ENCODE measurements at places on chromosomes 11 and 22.

DNA sequence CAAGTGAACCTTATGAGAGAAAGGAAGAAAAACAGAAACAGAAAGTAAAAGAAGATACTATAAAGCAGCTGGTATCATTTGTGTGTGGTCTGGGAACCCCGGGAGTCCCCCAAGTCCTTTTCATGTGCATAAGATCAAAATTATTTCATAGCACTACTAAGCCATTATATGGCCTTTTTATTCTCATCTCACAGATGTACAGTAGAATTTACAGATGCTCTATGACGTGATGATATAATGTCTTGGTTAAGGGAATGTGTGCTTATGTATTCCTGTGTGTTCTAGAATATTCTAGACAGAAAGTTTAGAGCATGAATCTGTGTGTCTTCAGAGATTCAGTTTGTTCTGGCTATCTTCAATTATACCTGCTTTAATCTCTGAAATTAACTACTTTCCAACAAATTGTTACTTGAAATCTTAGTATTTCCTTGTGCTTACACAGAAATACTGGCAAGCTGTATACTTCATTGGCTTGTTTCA lies 8.6 kb upstream of the TPP1 start:
- no peak for DNase-seq

GRCh38 chr11:111841370-111842053 lies 29.9 kb downstream of the ALG9 start:
- DNase-seq = peak; percentile 56

- DNase-seq = no peak
Observed at GRCh38 chr22:38655519-38656255, 505 bp downstream of the FAM227A start.

GRCh38 chr11:126711977-126712625 lies 288.5 kb downstream of the KIRREL3 start:
- DNase-seq = no peak

DNA sequence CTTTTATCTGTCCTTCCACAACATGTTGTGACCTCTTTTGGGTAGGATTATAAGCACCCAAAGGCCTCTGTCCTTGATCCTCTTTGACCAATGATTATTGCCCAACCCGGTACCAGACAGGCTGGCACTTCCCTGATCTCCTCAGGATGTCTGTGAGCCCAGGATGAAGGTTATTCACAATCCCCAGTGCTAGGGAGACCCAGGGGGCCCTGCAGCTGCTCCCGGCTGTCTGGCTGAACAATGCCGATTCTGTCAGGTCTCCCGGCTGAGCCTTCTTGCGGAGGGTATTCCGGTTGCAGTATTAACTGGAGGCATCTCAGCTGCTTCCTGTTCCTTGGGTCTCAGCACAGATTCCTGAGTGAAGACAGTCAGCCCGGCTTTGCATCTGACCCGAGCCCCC lies 71.2 kb upstream of the CDON start:
- no peak for DNase-seq

- DNase-seq = no peak
Observed at GRCh38 chr11:1116666-1117390, 40.9 kb upstream of the MUC5AC start.

DNA sequence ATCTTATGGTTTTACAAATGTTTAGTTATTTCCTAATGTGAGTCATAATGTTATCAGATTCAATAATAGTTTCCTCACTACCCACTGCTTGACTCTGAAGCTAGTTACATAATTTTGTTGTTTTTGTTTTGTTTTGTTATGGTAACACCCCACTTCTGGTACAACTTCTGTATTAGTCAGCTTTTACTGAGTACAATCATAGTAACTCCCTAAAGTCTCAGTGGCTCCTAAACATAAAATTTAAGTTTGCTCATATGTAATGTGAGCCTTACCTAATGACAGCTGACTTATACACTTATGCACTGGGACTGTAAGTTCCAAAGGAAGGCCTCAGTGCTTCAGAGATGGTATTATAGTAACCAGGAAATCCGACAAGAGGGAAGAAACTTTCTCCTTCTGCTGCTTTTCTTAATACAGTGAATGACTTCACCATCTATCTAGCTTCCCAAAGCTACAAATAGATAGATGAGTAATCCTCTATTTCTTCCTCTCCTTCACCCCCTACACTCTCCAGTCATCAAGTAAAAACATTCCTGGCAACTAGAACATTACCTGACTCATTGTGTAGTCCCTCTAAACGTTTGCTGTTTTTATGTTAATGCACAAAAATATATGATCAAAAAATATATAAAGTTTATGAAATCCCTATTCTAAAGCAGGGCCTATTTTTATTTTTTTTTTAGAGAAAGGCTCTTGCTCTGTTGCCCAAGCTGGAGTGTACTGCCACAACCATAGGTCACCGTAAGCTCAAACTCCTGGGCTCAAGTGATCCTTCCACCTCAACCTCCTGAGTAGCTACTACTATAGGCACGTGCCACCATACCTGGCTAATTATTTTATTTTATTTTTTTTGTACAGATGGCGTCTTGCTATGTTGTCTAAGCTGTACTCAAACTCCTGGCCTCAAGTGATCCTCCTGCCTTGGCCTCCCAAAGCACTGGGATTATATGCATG lies 563.0 kb downstream of the SOX6 start:
- DNase-seq = peak; percentile 51

DNA sequence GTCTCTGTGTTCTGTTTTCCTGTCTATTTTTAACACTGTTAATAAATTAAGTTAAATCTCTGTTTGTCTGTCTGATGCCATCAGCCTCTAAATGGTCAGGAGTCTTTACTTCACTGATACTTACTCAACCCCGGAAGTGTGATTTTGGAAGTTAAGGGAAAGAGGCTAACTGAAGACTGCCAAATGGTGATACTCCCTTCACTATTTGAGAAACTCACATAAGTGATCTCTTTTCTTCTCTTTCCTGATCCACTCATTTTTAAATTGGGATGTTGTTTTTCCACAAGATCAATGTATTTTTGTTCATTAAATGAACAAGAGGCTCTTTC lies 389 bp upstream of the CASP12 start:
- no peak for DNase-seq

- no peak for DNase-seq
Observed at GRCh38 chr11:8330404-8330803, 66.7 kb upstream of the LMO1 start.

DNA sequence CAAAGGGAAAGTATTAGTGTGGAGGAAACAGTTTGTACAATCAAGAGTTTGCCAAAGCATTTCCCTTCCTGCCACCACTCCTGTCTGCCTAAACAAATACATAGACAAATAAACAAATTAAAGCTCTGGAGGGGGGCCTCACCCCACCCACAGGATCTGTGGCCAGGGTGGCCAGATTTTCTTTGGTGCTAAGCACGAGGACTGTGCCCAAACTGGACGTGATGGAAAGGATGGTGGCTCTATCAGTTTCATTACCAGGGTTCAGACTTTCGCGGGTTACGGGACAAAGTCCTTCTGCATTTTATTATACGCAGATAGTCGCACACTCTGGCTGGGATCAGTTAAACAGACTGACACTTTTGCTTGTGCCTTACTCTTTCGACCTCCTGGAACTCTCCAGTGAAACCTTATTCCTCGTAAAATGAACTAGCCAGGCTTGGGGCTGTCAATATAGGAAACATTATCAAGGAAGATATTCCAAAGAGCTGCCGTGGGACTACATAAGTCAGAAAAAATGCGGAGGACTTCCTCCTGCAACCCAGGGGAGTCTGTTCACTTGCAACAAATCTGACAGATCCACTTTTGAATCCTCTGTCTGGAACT lies 11.2 kb downstream of the BARX2 start:
- DNase-seq = no peak

GRCh38 chr11:101180481-101180880 lies 50.9 kb upstream of the PGR start:
- DNase-seq = no peak

GRCh38 chr11:34680918-34681586 lies 60.2 kb downstream of the EHF start:
- no peak for DNase-seq

DNA sequence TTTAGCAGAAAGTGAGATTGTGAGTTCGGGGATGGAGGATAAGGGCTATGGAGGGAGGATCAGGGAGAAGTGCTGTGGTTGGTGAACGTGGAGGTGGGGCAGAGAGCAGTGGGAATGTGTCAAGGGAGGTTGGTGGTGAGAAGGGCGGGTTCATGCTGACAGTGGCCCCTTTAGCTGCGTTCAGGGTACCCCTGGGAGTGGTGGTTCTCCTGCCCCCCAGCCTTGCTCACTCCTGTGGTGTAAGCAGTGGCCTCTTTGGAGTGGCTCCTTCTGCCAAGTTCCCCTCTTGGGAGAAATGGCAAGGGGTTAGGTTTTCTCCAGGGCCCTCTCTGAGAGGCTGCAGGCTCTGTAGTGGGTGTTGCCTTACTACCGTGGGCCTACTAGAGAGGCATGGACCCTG lies 16.1 kb upstream of the NECTIN1 start:
- DNase-seq = no peak

DNA sequence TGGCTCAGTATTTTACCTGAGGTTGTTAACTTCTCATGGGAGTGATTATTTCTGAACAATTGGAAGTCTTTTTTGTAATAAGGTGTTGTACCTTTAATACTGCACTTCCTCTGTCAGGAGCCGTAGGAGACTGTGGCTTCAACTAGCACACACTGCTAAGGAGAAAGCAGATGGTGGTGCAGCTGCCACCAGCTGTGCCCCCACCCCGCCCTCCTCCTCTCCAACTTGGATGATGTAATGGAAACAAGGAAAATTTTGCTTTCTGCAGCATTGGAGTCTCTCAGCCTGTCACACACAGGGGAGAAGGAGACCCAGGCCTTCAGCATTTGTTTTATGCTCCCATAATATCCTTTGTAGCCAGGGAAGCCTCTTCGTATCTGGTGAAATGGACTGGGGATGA lies 91.2 kb downstream of the TEAD1 start:
- no peak for DNase-seq

DNA sequence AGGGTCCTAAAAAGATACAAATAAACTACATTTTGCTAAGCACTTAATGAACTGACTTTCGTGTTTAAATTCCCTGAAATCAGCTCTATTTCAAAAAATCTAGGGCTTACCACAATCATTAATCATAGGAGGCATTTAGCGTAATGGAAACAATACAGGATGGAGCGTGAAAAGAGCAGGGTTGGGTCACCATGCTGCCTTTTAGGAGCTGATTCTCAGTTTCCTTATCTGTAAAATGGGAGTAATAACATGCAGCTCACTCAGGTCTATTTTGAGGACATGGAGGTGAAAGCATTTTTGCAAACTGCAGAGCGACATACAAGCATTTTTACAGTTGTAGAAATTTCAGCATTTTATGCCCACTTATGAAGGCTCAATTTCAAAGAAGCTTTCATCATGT lies 407.0 kb downstream of the TENM4 start:
- DNase-seq = no peak

- peak; percentile 85 for DNase-seq
Observed at GRCh38 chr22:38802671-38803121, 8.8 kb upstream of the DNAL4 start.

DNA sequence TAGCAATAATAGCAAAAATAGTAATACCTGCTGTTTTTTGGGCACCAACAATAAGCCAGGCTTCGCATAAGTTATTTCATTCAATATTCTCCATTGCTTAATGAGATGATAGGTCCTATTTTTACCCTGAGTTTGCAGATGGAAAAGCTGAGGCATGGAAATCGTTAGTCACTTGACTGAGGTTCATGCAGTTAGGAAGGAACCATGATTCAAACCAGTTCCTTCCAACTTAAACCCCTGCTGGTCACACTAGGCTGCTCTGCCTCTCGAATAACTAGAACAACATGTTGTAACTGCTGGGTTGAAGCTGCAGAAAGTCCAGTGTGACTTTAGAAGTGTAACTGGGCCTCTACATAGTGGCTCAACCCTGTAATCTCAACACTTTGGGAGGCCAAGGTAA lies 69.3 kb downstream of the SEZ6L start:
- DNase-seq = no peak

GRCh38 chr11:86444981-86445380 lies 70.3 kb downstream of the CCDC81 start:
- DNase-seq = no peak

DNA sequence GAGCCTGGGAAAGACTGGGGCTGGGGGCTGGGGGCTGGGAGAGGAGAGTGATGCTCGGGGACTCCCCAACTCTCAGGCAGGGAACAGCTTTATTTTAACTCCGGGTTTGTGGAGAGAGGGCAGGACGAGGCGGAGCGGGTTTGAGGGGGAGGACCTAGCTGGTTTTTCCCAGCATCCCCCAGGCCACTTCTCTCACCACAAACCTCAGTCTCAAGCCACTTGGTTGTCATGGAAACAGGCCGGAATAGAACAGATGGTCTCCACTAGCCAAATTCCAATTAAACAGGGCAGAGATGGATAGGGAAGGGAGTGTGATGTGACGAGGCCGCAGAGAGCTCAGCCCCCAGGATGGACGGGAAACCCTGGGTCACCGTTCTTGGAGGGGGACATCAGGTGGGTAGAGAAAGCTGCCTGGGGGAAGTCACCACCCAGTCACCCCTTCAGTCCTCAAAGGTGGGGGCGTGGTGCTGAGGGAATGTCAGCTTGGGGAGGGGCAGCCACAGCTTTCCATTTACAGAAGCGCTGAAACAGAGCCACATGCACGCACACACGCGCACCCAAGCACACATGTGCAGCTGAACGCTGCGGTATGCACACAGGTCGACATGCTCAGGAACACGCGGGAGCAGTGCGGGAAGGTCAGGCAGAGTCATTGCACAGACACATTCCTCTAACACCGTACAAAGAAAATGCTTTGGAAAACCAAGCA lies 19.2 kb downstream of the NECTIN1 start:
- DNase-seq = peak; percentile 76

DNA sequence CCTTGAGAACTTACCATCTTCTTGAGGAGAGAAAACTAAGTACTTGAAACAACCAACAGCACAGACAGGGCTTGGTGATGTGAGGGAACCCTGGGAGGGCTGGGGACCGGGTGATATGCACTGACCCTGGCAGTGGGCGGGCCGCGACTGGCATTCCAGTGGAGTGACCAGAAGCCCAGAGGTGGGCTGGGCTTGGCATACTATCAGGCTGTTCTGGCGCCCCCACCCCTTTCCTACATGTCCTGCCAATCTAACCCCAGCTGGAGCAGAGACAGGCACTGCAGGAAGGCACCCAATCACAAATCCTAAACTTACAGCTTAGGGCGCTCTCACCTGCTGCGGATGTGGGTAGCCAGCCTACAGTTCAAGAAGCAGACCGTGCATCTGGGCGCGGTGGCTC lies 54.0 kb upstream of the GCAT start:
- DNase-seq = no peak

DNA sequence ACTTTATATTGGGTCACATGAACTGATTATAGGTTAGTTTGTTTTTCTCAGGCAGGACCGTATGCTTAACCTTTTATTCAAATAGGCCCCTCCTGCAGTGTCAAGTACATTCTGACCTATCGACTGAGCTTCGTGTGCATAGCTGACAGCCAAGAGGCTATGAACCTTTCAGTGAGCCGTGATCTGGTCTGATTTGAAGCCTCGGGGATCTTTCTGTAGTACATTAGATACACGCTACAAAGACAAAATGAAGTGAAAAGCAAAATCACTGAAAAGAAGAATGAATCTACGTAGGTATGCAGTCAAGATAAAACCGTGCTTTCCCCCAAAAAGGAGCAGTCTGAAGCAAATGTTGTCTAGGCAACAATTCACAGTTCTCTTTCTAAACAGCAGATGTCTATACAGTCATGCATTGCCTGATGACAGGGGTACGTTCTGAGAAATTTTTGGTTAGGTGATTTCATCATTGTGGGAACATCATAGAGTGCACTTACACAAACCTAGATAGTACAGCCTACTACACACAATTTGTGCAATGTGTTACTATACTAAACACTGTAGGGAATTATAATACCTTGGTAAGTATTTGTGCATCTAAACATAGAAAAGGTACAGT lies 18.1 kb downstream of the JHY start:
- DNase-seq = no peak

All from fibroblast of skin of left biceps (primary cell).